ENCODE measurements at places on chromosomes 5 and 9.

DNA sequence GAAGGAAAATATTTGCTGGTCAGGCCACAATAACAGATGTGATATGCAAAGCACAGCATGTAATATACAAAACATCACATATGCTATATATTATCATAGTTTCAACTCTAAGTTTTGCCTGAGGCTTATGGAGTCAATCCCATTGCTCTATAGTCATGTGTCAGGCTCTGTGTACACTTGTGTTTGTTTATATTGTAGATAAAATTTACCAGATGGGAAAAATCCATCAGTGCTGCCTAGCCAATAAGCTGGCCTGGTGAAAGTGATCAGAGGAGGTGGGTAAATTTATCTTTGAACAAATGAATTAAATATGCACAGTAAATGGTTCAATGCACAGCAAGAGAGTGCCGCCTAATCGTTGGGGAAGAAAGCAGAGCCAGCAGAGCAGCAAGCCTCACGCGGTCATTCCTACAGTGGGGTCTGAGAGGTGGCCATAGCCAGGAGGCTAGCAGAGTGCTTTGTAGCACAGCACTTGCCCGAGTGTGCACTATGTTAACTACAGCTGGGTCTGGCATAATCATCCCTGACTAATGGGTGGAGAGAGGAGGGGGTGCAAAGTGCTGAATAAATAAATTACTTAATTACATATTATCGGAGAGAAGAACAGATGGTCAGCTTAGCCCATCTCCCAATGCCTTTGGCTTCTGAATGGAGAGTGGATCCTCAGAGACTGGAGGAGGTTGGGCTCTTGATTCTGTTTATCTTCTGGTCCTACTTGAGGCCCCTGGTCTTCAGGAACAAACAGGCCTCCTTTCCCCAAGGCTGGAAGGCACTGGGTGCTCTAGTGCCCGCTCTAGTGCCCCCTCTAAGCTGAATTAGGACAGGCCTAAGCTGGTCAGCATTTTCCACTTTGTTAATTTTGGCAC lies 153.5 kb downstream of the MAT2B start:
- DNase-seq, result no peak

DNA sequence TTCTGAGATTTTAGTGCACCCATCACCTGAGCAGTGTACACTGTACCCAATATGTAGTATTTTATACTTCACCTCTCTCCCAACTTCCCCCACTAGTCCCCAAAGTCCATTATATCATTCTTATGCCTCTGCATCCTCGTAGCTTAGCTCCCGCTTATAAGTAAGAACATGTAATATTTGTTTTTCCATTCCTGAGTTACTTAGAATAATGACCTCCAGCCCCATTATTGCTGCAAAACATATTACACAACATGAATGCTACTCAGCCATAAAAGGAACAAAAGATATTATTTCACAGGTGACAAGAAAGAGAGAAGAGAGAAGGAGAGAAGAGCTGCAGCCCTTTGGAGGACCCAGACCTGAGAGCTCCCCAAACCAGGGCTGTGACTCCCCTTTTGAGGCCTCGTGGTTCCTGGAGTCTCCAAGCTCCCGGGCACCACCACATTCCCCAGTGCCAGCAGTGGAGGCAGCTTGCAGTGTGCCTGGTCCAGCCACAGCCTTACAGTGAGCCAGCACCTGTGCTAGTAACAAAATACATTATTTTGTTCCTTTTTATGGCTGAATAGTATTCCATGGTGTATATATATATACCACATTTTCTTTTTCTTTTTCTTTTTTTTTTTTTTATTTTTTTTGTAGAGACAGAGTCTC lies 194.5 kb upstream of the DAB2 start:
- DNase-seq, result no peak

- no peak for DNase-seq
Measured at GRCh38 chr5:82593481-82593880, 315.3 kb upstream of the RPS23 start.

GRCh38 chr9:129405089-129405826 lies 215.6 kb downstream of the C9orf50 start:
- DNase-seq, result no peak

DNA sequence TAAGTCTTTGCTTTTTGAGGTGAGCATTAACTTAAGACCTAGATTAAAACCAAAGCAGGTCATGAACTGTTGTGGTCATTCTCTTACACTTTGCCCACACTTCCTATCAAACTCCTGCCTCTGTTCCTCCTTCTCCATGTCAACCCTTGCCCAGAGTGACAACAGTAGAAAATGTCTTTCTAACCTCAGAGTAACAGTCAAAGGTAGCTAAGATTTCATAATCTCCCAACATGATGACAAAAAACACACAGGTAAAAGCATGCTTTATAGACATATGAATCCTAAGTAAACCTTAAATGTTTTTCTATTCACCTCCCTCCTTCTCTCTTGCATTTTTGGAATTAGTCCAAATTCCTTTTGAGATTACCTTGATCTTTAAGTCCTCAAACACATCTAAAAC lies 422.3 kb downstream of the SPATA31D1 start:
- no peak for DNase-seq

GRCh38 chr5:68344447-68345111 lies 129.0 kb downstream of the PIK3R1 start:
- no peak for DNase-seq

GRCh38 chr5:59746241-59746765 lies 147.2 kb downstream of the PDE4D start:
- no peak for DNase-seq

DNA sequence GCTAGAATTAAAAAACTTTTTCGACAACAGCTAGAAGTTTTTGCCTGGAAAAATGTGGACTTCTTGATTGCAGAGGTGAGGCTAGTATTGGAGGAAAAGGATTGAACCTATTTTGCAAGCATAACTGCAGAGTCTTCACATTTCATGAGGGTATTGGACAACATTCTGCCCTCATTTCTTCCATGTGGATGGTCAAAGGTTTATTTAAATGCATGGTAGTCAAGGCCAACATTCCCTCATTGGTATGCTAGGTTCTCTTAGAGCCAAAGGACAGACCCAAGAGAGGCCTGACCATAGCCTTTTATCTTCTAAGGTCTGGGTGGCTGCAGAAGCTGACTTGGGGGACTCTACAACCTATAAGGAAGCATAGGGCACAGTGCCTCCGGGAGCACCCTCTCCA lies 11.2 kb downstream of the BHMT2 start:
- DNase-seq, result no peak

- no peak for DNase-seq
Measured at GRCh38 chr5:124584991-124585715, 161.3 kb downstream of the ZNF608 start.

GRCh38 chr5:141359790-141360426 lies at the start of gene PCDHGB2:
Gene PCDHGB2, plus strand, starts transcription at chr5:141359994. Its CDS starts 142 bp downstream, at chr5:141360136.
- no peak for DNase-seq

DNA sequence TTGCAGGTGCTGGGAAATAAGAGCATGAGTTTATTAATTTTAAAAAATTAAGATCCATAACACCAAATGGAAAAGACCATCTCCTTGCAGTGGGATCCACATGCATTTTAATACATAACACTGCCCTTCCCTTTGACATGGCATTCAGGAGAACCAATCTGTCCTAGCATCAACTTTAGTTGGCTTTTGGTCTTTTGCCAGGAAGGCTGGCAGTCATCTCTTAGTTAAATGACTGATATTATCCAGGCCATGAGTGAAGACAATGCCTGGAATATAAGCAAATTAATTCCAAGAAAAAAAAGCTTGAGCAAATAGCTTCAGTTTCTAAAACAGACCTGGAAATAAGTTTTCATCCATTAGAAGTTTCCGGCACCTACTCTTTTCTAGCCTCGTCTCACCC lies 55.1 kb upstream of the OTULINL start:
- DNase-seq, result no peak

- no peak for DNase-seq
Measured at GRCh38 chr9:7819984-7820383, 20.4 kb upstream of the DMAC1 start.

DNA sequence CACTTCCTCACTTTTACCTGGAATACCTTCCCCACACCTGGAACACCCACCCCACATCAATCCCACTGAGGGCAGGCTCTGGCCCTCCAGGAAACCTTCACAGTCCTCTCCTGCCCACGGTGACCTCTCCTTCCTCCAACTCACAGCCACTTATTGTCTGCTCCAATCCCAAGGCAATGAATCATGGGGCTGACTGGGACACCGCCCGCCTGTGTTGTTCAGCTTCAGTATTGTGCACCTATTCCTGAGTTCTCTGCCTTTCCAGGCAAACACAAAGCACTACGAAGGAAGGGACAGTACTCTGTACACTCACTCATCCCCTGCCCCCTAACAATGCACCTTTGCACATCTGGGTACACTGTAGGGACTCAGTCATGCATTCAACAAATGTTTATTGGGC lies 7.3 kb downstream of the PCDH1 start:
- no peak for DNase-seq

- no peak for DNase-seq
Measured at GRCh38 chr5:38831117-38831516, 14.7 kb upstream of the OSMR start.

GRCh38 chr5:94524841-94525697 lies 93.3 kb downstream of the KIAA0825 start:
- DNase-seq, result no peak

- DNase-seq, result no peak
Measured at GRCh38 chr9:136264031-136264430, 18.4 kb upstream of the QSOX2 start.

DNA sequence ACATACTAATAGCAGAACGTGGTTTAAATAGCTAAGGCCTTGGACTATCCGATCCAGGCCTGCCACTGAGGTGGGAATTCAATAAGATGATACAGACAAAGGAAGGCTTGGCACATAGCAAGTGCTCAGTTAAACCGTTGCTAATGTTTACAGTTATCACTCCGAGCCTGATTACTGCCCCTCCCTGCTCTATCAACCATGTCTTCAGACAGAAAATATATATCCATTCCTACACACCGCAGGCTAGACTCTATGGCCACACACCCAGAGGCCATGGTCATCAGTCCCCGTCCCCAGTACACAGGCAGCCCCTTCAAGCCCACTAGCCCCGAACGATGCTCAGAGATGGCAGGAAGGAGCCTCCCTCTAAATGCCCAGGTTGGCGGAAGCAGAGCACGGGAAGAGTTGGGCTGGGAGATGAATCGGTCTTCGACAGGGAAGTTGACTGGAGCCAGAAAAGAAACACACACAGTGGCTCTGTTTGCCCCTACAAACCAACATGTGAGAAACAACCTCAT lies 49.7 kb upstream of the STXBP1 start:
- no peak for DNase-seq

DNA sequence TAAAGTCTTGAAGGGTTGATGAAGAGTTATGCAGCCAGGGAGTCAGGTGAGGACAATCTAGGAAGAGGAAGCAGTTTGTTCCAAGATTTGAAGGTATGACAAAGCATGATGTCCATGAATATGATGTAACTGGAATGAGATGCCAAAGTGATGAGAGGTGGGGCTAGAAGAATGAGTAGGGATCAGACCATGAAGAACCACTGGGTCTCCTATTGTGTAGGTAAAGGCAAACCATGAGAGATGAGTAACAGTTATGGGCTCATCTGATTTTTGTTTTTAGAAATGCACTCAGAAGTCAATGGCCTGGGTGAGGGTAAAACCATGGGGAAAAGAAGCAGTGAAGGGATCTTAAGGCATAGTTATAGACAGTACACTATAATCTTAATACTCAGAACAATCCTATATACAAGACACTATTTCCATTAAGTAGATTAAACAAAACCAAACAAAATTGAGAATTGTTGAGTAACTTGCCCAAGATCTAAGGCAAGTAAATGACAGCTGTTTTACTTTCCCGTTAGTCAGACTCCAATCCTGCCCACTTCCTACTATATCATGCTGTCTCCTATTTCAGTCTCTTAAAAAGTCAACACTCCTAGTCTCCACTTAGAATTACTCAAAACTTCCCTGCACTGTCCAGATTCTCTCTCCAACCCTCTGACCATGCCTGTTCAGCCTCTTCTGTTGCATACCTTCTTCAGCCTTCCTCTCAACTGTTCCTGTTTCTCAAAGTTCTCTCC lies 393.8 kb upstream of the MEF2C start:
- no peak for DNase-seq

DNA sequence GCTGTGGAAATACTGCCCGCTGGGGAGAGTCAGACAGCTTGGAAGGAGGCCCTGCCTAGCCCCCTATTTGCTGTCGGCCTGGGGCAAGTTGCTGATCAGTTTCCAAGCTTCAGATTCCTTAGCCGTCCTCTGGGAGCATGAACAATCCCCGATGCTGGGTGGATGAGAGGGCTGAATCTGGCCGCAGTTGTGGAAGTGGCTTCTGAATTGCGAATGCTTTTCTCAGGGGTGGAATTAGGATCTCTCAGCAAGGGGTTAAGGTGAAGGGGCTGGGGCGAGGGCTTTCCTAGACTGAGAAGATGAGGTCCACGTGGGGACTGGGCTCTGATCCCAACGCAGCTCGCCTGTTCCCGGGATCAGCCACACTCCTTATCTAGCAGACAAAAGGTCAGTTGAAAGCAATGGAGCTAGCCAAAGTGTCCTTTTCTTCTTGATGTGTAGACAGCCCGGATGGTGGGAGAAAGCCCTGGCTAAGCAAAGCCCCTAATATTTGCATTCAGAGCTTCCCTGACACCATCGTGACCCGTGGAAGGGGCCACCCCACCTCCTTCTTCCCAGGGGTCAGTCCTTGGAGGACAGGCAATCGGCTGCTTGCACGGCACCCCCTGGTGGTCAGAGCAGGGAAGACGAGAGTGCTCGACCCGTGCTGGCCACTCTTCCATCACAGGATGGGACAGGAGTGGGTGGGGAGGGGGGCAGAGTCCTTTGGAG lies 54.9 kb downstream of the COL15A1 start:
- DNase-seq, result peak; percentile 30

DNA sequence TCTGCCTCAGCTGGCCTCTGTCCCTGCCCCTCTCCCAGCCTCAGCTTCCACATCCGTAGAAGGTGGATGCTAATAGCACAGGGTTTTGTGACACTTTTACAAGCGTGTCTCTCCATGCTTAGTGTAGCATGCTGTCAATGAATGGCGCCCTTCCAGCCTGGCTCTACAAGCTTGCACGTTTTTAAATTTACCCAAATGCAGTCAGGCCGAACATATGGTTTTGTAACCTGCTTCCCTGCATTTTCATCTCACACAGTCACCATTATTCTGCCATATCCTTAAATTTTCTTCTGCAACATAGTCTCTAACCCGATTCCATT lies 28.8 kb downstream of the FAM163B start:
- DNase-seq, result no peak

GRCh38 chr9:23492126-23493002 lies 333.7 kb downstream of the ELAVL2 start:
- DNase-seq, result no peak

GRCh38 chr9:112120439-112120925 lies 54.6 kb downstream of the SUSD1 start:
- no peak for DNase-seq

Measured in stimulated activated CD8-positive, alpha-beta memory T cell treated with anti-CD3 and anti-CD28 coated beads, Interleukin-15, amount 100 ng/mL, for 48 hours (primary cell).